Endothelial cell of umbilical vein (primary cell): ENCODE measurements at places on chromosomes 12 and 14. TPM values are rescaled to one million over a fixed set of nuclear protein-coding genes. Genes with fewer than 3 reads are reported as not detected.
A peak's percentile ranks its signal among the peaks of the same experiment; 100 is the strongest.

The LRRC43 gene
- total RNA-seq = 3.4 and 5.4 TPM in 2 replicates

The SLC6A15 gene
- total RNA-seq = 0.24 and 1.1 TPM in 2 replicates

The RALGAPA1 gene
- 25.1 and 30.9 TPM in 2 replicates for total RNA-seq

The TAC3 gene
- total RNA-seq = not detected in 2 replicates

The ARHGAP9 gene
- total RNA-seq = 0.38 TPM in 1 of 2 replicates, not detected in the other

DNA sequence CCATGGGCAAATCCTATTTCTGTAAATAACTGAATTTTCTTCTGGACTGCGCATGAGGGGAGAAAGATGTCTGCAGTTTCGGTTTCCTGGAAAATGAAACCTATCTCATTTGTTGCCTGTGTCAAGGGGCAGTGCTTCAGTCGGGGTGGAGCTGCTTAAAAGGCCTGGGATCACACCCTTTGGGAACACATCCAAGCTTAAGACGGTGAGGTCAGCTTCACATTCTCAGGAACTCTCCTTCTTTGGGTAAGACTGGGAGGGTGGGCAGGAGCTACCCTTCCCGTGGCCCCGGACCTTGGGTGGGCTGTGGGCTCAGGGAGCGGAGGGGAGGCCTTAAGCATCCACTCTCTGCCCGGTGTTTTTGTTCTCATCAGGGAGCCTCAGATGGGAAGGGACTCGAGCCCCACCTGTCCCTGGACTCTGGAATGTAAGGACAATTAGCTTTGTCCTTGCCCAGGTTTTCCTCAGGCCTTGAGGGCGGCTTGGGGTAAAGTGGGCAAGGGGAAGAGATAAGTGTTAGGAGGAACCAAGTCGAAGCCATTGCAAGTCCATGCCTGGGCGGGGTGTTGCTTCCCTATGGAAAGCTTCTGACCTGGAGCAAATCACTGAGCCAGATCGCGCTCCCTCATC lies at the start of gene IFI27:
Gene IFI27 (plus strand): TSS at position 185 of the 630 bp plus-strand sequence.
- DNase-seq = peak; percentile 62

- no peak for DNase-seq
Observed at GRCh38 chr12:41652981-41653380, 464.9 kb downstream of the PDZRN4 start.

DNA sequence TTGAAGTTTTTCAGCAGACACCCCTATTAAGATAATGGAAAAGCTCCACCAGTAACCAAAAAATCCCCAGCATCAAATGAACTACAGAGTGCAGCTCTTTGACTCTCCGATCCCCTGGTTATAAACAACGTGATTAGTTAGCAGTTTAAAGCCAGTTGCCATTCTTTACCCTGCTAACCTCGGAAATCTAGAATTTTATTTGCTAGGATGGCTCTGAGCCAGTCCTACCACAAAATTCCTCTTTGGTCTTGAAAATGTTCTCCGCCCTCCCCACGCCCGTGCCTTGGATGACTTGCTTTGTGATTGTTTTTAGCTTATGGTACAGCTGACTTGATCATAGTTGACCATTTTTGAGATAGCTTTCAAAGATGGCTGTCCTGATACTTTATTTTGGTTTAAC lies 1.2 kb downstream of the KLHDC2 start:
- DNase-seq = no peak

DNA sequence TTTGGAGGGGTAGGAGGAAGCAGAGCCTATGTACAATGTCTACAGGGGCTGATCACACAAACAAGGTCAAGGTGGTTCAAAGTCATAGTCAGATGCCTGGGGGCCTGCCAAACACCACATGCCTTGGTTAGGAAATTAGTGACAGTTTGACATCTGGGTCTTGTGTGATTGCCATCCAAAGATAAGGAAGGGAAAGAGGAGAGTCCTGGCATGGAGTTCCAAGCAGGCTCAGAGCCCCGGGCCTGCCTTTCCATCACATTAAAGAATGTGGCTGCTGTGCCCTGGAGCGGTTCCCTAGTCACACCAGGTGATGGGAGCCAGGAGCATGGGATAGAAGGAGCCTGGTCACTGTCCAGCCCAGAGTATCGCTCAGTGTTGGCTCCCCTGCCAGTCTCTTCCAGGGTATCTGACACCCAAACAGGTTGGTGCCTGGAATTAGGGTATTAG lies 53.6 kb upstream of the BCL2L14 start:
- no peak for DNase-seq

GRCh38 chr14:57834961-57835360 lies 30.9 kb downstream of the SLC35F4 start:
- no peak for DNase-seq

- peak; percentile 26 for DNase-seq
Observed at GRCh38 chr12:22631863-22632463, 7.0 kb downstream of the ETNK1 start.

- DNase-seq = peak; percentile 34
Observed at GRCh38 chr12:41190338-41190737, 2.2 kb downstream of the PDZRN4 start.

- no peak for DNase-seq
Observed at GRCh38 chr12:118649765-118650585, 273.6 kb downstream of the SUDS3 start.

DNA sequence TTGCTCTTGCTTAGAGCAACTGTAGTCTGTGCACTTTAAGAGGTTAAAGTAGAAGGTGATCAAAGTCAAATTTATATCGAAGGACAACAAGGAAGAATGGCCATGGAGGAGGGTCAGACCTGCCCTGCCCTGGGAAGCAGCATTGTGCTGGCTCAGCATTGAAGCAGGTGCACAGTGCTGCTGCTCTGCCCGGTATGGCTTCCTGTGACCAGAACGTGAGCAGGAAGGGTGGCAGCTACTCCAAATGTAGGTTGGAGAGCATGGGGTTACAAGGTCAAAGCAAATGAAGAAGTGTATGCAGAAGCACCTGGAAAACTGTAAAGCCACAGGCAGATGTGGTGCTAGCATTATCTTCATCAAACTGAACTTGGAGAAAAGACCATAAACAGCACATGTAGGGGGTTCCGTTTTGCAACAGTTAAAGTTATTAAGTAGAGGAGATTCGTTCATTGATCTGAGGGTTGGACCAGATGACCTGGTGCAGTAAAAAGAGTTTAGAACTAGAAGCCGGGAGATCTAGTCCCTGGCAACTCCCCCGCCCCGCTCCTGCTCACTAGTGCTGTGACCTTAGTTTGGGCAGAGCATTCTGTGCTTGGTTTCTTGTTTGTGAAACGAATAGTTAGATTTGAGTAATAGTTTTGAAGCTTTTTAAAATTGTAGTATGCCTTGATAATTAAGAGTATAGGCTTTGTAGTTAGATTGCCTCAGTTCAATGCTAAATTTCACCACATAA lies 84.2 kb downstream of the SCN8A start:
- no peak for DNase-seq

GRCh38 chr12:104581005-104581570 lies 124.3 kb downstream of the CHST11 start:
- DNase-seq = no peak

DNA sequence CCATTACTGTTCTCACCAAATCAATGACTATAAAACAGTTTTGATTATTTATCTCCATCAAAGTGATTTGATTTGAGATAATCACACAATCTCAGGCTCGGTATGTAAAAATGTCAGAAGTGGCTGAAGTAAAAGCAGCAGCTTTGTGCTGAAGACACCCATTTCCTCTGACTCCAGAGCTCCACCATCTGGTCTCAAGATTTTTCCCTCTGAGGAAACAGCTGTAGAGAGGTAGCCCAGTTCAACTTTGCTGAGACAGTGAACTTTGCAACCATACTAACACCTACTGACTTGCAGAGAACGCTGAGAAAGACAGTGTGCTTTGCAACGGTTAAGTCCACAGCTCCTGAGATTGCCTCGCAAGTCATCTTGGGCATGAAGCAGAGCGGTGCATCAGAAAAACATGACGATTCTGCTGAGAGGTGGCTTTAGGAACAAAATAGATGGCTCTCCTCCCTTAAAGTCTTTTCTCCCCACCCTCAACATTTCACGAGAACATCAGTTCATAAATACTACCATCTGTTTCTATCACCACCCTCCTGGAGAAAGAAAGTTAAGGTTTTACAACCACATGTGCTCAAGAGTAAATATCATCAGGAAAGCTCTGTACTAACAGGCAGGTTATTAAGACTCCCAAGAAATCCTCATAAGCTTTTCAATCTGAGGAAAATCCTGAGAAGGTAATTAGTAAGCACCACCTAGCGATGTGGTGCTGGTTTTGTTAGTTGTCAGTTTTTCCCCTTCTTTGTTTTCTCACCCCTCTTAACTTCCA lies 34.8 kb downstream of the HIGD1C start:
- peak; percentile 81 for DNase-seq

DNA sequence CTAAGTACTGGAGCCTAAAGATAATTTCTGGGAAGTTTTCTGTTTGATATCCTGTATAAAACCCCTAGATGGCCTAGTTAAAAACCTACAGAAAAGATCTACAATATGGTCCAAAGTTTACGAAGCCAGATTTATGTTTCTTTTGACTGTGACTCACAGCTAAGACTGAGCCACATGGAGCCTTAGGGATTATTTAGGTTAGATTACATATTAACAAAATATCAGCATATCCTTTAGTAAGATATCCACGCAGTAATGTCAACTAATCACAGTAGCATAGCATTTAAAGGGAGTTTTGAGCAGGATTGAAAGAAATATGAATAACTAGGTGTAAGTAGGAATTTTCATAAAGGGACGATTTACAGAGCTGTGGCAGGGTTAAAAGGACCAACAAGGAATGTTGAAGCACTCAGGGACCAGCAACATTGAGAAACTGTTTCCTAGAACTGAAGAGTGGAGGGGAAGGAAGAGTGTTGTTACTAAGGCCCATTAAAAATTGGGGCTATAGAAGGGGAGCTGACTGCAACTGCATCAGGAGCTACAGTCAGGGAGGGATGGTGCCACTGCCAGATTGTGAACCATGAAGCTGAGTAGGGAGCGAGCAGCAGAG lies 155.5 kb downstream of the DACT1 start:
- no peak for DNase-seq

GRCh38 chr12:15963271-15963670 lies 52.1 kb downstream of the DERA start:
- peak; percentile 29 for DNase-seq
